ENCODE measurements at places on chromosomes 5 and 9.

DNA sequence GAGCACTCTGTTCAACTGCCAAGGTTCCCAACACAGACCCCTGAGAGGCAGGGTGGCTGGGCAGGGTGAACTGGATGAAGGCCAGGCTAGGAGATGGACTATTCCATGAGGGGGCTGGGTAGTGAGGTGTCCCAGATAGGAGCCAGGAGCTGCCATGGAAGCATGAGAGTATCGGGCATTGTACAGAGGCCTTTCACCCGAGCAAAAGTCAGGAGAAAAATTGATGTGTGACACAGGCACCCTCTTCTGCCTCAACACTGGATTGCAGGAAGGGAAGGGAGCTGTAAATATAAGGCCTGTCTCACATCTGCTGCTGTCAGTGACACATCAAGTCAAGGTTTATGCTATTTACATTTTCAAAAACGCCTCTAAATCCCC lies 74.6 kb downstream of the UBAP1 start:
- no peak for DNase-seq

DNA sequence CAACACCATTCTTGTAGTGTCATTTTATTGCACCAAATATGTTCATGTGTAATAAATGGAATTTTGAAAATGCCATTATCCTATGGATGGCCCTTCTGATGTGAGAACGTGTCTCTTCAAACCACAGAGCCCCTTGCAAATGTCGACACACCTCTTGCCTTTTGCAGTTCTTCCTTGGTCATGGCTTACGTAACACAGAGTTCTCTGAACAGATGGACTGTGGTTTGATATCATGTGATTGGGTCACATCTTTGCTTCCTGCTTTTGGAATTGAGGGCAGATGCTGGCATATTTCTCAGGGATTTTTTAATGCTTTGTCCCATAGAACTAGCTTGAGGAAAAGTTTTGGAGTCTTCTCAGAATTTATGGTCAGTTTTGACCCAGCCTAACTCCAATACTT lies 4.6 kb downstream of the TGFBR1 start:
- no peak for DNase-seq

- no peak for DNase-seq
Measured at GRCh38 chr9:85940275-85940831, 593 bp upstream of the NAA35 start.

GRCh38 chr9:134863306-134863902 lies 17.2 kb upstream of the FCN2 start:
- DNase-seq = no peak

DNA sequence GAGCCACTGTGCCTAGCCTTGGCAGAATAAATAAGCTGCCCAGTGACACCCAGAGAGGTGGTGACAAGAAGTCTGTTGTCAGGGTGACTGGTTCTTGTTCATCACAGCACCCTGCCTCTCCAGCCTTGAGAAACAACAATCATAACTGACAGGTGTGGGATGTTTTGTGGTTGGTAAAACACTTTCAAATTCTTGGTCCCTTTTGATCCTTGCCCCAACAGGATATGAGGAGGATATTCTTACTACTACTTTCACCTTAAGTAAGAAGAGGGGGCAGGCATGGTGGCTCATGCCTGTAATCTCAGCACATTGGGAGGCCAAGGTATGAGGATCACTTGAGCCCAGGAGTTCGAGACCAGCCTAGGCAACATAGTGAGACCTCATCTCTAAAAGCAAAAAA lies 14.2 kb upstream of the FRRS1L start:
- no peak for DNase-seq

- no peak for DNase-seq
Measured at GRCh38 chr5:107570181-107570580, 100.6 kb downstream of the EFNA5 start.
